ENCODE measurements at places on chromosomes 1 and 21.

- no peak for DNase-seq
Observed at GRCh38 chr1:184576822-184577221, 177.8 kb downstream of the EDEM3 start.

GRCh38 chr1:198157847-198158725, 1.3 kb downstream of the NEK7 start:
- peak; percentile 35 for DNase-seq

- no peak for DNase-seq
Observed at GRCh38 chr21:44799646-44800045, 2.0 kb downstream of the UBE2G2 start.

DNA sequence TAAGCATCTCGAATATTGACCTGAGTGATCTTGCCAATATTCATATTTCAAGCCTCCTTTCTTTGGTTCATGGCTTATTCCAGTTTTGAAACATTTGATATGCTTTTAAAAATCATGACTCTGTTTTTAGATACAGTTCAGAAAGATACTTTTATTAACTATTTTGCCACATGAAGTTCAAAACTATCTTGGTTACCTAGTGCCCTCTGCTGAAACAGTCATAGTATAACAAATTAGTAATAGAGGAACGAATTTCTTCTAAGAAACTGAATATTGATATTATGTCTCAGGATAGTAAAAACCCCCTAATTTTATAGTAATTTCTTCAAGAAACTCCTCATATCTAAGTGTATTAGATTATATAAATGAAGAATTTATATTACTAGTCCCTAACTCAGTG, 52.6 kb upstream of the RC3H1 start:
- peak; percentile 16 for DNase-seq

DNA sequence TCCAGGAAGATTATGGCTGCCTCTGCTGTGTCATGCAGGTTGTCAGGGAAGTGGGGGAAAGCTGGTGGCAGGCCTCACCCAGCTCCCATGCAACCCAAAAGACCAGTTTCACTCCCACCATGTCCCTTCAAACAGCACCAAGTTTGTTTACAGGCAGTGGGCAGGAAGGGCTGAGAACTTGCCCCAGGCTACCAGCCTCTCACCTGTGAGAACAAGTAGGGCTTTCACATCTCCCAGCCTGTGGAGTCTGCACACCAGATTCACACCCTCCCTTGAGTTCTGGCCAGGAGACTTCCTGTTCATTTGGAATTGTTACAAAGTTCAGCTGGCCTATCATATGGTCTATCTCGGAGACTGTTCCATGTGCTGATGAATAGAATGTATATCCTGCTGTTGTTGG, 27.8 kb downstream of the RPAP2 start:
- no peak for DNase-seq

- no peak for DNase-seq
Observed at GRCh38 chr21:29875036-29875716, 64.6 kb downstream of the GRIK1 start.

GRCh38 chr1:62962901-62963776, 179.2 kb downstream of the ATG4C start:
- peak; percentile 3 for DNase-seq

- peak; percentile 4 for DNase-seq
Observed at GRCh38 chr1:171858696-171859095, 17.4 kb downstream of the DNM3 start.

Data from astrocyte (in vitro differentiated cells and primary cell).